ENCODE measurements at places on chromosomes 2 and 18.

DNA sequence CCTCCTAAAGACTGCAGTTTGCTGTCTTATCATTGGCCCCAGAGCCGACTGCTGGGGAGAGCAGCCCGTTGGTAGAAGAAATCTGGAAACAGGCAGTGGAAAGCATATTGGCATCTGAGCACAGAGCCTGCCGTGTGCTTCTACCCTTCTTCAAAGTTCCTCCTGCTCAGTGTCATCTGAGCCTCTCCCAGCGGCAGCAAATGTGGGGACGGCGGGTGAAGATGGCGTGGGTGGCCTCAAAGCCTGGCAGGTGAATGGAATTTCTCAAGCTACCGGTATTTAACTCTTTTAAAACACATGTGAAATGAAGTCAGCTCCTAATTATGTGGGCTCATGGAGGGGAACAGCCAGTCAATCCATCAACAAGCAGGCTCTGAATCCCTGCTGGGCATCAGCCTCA is 181.6 kb upstream of the PXDN start:
- no peak for DNase-seq

GRCh38 chr2:39419282-39420223 is 17.5 kb downstream of the MAP4K3 start:
- no peak for DNase-seq

GRCh38 chr2:239328351-239329191 is 72.2 kb downstream of the HDAC4 start:
- no peak for DNase-seq

DNA sequence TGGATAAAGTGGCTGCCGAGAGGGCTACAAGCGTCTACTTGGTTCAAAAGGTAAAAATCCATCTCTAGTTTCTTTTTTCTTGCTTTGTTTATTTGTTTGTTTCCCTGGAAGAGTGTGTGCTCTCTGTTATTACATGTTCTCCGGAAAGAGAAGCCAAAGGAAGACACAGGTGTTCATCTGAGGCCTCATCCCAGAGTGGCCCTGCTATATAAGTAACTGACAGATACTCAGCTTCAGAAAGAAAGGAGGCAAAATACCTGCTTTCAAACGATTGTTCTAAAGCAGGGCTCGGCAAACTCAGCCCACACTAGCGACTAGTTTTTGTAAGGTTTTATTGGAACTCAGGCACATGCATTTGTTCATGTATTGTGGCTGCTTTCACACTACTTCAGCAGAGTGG is 140.0 kb upstream of the ALPP start:
- DNase-seq: no peak

DNA sequence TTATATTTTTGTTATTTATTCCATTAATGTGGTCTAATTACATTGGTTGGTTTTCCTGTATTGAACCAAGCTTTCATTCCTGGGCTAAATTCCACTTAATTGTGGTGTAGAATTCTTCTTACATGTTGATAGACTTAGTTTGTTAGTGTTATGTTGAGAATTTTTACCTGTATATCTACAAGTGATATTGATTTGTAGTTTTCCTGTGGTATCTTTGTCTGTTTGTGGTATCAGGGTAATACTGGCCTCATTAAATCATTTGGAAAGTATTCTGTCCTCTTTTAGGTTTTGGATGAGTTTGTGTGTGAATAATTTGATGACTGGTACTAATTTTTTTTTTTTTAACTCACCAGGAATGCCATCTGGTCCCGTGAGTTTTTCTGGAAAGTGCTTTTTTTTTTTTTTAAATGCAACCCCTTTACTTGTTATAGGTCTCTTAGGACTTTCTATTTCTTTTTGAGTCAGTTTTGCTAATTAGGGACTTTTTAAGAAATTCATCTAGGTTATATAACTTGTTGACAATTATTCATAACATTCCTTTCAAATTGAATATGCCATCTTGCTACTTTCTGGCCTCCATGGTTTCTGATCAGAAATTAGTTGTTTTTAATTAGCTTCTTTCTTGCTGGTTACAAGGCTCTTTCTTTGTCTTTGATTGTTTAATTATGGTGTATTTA is 232.8 kb downstream of the CCDC85A start:
- DNase-seq: no peak

- no peak for DNase-seq
Measured at GRCh38 chr2:63992061-63992685, 27.1 kb downstream of the VPS54 start.
